Sigmoid colon (tissue), 7 donors: ENCODE measurements at places on chromosomes 3 and 15.

- DNase-seq = no peak
Measured at GRCh38 chr15:101494251-101494796, 4.8 kb upstream of the PCSK6 start.

GRCh38 chr3:59517388-59517787 is 467.6 kb upstream of the CFAP20DC start:
- no peak for DNase-seq

DNA sequence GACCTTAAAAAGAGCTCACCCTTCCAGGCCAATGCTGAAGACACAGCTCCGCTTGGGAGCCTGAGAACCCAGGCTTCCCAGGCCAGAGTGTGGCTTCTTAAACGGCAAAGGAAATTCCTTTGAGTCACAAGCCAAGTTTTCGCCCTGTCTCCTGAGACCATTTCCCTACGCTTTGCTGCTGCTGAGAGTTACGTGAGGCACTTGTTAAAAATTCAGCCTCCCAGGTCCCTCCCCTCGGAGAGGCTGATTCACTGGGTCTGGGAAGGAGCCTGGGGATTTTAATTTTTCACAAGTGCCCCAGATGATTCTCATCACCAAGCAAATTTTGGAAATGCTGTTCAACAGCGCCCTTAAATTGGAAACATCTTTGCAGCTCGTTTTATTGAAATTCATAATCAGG is 25.5 kb downstream of the RLBP1 start:
- DNase-seq = no peak

DNA sequence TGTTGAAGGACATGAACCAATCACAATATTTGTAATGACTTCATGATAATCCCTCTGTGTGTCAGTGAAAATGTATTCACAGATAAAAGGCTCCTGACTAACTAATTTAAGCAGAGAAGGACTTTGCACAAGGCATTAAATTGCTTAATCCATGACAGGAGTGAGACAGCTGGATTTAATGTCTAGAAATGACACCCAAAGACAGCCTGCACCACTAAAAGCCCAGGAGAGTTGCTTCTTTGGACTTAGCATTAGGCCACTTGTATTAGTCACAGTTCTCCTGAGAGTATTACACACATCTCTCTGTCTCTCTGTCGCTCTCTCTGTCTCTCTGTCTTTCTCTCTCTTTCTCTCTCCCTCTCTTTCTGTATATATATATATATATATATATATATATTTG is 180.4 kb downstream of the GOLGA8K start:
- no peak for DNase-seq

DNA sequence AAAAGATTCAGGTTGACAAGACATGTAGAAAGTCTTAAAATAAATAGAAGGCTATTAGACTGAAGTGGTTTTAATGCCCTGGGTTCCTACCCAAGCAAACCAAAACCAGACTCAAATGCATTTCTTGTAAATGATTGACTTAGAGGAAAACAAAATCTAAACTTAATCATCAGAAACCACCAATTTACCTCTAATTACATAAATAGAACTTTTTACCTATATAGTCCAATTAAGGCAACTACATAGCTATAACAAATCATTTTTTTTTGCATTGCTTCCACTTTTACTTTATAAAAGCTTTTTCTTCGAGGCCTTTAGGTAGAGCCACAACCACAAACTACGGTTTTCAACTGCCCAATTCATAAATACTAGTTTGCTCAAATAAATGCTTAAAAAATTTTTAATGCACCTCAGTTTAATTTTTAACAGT is 231.3 kb upstream of the ARHGEF26 start:
- DNase-seq = no peak

DNA sequence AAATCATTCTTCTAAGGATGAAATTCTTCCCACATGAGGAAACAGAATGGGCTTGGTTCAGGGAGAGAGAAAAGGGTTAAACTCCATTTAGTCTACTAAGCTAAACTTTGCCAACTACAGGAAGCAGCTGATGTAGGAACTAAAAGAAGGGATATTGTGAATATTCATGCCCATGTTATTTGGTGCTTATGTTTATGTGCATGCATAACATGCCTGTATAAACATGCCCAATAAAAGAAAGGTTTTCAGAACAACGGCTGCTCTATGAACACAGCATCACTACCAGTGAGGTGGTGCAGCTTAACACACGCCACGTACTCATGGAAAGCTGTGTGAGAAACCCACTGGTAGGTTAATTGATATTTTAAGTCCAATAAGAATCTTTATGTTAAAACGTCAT is 59.4 kb upstream of the VGLL4 start:
- DNase-seq = no peak

- DNase-seq = peak; percentile 60
Measured at GRCh38 chr3:127456471-127457093, 134.0 kb downstream of the TPRA1 start.

GRCh38 chr3:148232389-148232788 is 465.3 kb upstream of the AGTR1 start:
- DNase-seq = no peak

DNA sequence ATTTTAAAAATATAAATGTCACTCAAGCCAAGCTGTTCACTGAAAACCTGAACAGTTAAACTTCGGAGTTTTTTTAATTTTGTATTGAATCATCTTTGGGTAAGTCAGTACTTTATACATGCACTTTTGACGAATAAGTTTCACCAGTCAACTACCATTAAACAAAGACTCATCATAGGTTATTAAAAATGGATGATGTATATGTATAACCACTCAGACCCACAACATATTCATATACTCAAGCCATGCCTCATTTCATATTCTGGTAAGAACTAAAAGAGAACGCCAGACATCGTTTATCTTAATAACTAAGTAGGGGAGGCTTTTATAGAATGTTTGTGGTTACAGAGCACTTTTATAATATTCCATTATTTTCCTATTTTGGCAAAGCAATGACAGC is 18.3 kb downstream of the MSL2 start:
- no peak for DNase-seq

- no peak for DNase-seq
Measured at GRCh38 chr3:149321640-149322039, 11.8 kb downstream of the TM4SF18 start.
